NCI-H446 treated with DMSO at 0.1 percent for 48 hours (cell line): ENCODE measurements at places on chromosomes 12 and 14.

DNA sequence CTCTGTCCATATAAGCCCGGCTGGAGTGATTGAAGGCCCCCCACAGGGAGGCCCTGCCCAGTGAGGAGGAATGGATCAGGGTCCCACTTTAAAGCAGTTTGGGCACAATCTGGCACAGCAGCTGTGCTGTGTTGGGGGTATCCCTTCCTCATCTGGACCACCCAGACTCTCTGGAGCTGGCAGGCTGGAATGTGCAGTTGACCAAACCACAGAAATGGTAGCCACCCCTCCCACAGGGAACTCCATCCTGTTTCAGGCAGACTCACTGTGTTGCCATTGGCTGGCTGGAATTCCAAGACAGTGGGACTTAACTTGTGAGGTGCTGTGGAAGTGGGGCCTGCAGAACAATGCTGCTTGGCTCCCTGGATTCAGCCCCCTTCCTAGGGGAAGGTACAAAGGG lies 53.5 kb upstream of the YARS2 start:
- DNase-seq: no peak

- DNase-seq: no peak
These were observed 91.3 kb upstream of the DNM1L start for GRCh38 chr12:32587581-32588495.

- DNase-seq: no peak
These were observed 80.7 kb downstream of the FOXN3 start for GRCh38 chr14:89336338-89336737.

DNA sequence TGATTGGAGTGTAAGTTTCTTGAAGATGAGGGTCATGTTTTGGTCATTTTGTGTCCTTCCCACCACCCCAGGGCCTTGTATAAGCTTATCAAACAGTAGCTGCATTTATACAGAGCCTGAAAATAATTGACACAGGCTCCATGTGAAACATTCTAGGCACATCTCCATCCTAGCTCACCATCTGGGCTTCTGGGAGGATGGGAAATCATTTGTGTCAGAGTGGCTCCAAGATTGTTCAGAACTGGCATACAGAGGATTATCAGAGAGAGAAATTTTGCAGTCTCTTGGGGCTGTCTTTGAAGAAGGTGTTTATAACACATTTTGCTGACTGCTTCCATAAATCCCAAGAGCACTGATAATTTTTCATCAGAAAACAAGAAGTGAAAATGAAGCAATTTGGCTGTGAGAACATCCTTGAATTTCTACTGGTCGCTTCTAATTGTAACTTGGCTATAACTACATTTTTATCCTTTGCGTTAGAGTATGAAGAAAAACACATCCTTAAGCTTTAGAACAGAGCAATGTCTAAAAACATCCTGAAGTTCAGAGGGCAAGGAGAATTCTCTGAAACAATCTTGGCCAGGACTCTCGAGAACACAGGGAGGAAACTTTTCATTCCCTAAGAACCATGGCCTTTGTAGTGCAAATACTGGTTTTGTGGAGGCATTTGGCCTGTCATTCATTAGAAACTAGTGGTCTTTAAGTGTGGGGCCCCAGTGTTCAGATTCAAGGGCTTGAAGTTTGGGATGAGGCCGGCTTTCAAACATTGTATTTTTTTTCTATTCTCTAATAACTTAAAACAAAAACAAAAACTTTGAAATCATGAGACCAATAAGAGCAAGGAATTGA lies 151.1 kb downstream of the DACT1 start:
- DNase-seq: no peak
